ENCODE measurements at places on chromosomes 1 and 21.
A peak's percentile ranks its signal among the peaks of the same experiment; 100 is the strongest.

GRCh38 chr1:51014878-51015277, 44.8 kb downstream of the CDKN2C start:
- no peak for DNase-seq

GRCh38 chr1:153438599-153438998, 21.9 kb downstream of the S100A7 start:
- DNase-seq = no peak

GRCh38 chr1:153833171-153833570, 58.0 kb downstream of the SLC27A3 start:
- DNase-seq = no peak

GRCh38 chr1:149848340-149849110, 50.8 kb upstream of the BOLA1 start:
- DNase-seq = peak; percentile 9

DNA sequence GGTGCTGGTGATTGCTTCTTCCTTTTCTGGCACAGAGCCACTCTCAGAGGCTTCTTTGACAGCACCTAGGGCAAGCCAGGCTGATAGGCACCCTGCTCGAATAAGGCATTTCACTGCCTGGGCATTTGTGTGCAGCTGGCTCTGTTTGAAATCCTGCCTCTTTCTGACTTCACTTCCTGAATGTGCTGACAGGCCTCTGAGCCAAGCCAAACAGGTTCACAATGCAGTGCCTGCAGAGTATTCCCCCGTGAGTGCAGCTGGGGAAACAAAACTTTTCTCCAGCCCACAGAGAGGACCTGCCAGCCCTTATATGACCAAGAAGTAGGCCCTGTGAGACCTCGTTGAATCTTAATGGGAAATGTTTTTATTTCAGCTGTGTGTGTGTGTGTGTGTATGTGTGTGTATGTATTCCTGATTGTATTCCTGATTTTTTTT, 10.4 kb downstream of the JUN start:
- no peak for DNase-seq

GRCh38 chr1:93666613-93667384, 14.8 kb downstream of the BCAR3 start:
- no peak for DNase-seq

DNA sequence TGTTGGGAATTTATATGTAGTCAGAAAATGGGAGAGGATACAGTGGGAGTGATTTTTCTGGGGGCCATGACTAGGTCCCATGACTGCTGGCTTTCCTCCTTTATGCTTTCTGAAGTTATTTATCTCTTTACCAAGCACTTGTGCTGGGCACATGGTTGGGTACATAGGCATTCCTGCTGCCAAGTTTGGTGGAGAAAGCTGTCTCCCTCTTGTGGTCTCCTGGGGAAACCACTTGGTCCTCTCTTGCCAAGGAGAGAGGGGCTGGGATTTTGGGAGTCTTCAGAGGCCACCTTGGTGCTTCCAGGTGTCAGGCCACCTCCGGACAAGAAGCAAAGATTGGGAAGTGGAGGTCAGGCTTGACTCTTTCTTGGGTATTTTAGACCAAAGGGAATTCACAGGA, 120.2 kb upstream of the KCNE2 start:
- DNase-seq = peak; percentile 39

- no peak for DNase-seq
Measured at GRCh38 chr1:214066936-214067335, 79.2 kb downstream of the PROX1 start.

DNA sequence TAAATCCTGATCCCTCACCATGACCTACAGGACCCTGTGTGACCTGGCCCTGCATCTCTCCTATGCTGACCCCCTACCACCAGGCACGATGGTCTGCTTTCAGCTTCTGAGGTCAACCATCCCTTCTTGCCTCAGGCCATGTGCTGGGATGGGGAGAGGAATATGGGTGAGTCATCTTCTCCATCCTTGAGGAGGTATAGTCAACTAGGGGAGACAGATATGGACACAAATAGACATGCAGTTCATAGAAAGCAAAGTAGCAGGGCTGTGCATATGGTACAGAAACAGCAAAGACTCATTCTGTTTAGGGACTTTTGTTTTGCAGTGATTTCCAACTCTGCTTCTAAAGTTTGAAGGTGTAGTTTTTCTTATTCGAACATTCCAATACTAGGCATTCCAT, 250.8 kb upstream of the FGGY start:
- DNase-seq = no peak

DNA sequence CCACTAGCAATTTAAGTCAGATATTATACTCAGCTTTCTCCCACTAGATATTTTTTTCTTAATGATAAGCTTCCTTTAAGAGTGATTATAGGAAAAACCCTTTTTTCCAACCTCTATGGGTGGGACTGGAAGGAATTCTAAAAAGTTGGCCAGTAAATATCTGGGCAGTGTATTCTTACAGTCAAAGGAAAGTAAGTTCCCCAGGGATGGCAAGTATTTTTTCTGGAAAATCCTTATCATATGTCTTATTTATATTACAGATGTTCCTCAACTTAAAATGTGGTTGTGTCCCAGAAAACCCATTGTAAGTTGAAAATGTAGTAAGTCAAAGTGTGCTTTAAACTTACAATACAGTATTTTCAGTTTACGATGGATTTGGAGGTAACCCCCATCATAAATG, 29.2 kb downstream of the CMPK1 start:
- no peak for DNase-seq

DNA sequence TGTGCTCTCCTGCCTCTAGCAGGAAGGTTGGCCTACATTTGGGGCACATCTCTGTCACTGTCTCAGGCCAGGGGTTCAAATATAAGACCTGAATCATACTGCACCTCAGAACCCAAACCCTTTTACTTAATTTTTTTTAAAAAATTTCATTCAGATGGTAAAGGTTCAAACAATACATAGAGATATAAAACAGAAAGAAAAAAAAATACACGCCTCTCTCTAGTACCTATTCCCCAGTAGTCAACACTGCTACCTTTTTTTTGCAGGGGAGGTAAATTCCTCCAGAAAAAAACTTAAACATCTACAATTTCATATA, 32.9 kb downstream of the MAPKAPK2 start:
- no peak for DNase-seq

DNA sequence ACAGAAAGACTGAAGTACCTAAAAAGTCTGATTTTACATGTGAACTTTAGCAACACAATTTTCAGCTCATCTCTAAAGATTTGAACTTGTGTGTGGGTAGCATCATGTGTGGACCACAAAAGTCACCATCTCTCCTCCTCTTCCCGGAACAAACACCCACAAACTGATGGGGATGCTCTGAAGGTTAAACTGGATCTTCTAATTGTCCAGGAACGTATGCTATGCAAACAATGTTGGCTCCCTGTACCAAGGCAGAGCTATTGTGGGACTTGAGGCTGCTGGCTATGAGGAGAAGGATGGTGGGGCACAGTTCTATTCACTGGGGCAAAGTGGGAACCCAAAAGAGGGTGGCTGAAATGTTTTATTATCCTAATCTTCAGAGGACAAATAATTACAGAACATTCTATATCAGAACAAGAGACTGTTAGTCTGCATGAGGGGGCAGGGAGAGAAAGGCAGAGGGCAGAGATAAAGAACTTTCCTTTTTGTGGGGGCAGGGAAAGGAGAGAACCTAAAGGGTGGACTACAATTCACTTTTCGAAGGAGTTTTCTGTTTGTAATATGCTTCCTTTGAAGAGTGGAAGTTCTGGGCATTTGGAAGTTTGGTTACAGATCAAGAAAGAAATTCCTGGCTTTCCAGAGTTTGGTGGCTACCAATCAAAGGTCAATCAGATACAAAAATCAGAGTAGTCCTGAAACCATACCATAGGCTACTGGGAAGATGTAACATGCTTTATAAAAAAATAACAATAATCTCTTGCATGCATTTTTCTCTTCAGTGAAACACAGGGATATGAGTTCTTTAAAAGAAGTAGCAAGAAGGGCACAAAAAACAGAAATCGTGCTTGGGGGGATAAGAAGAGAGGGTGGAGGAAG, 62.9 kb downstream of the GADD45A start:
- DNase-seq = no peak

- no peak for DNase-seq
Measured at GRCh38 chr1:240128366-240128765, 36.7 kb downstream of the FMN2 start.

- no peak for DNase-seq
Measured at GRCh38 chr21:16532840-16533239, 803.1 kb downstream of the USP25 start.

GRCh38 chr1:6506210-6507036, 15.0 kb upstream of the PLEKHG5 start:
- no peak for DNase-seq

GRCh38 chr1:2194898-2195673, 514 bp upstream of the FAAP20 start:
- DNase-seq = peak; percentile 89

DNA sequence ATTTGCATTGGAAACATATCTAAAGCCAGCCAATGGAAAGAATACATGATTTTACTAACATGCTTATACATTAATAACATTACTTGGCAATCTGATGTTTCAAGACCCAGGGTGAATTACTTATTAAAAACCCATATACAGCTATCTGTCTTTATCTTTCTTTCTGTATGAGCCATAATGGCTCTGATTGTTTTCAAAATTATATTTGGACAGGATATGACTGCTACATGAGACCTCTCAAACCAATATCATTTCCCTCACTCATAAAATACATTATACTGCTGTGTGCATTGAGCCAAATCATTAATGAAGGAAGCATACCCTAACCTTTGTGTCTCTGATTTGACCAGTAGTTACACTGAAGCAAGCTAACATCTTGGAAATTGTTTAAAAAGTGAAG, 205.9 kb upstream of the DPYD start:
- no peak for DNase-seq

- DNase-seq = no peak
Measured at GRCh38 chr1:30420519-30421050, 302.8 kb downstream of the MATN1 start.

DNA sequence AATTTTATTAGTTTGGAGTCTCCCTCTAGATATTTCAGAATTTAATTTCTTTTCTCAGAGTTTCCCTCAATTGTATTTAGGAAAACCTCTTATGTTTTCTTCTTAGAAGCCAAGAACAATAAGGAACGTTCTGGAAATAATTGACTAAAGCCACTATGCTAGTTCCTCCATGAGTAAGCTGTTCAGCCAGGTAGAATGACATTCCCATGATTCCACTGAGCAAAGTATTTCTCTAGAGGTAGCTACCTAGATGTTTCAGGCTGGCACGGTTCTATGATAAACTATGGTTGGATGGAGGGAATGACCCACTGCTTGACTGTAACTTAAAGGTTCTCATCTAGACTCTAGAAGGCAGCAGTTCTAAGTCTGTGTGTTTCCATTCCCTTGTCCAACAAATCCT, 62.4 kb downstream of the CLDN17 start:
- DNase-seq = no peak

- no peak for DNase-seq
Measured at GRCh38 chr1:76066394-76066793, 8.2 kb upstream of the ST6GALNAC3 start.

GRCh38 chr1:5707566-5708345, 284.5 kb downstream of the NPHP4 start:
- no peak for DNase-seq

DNA sequence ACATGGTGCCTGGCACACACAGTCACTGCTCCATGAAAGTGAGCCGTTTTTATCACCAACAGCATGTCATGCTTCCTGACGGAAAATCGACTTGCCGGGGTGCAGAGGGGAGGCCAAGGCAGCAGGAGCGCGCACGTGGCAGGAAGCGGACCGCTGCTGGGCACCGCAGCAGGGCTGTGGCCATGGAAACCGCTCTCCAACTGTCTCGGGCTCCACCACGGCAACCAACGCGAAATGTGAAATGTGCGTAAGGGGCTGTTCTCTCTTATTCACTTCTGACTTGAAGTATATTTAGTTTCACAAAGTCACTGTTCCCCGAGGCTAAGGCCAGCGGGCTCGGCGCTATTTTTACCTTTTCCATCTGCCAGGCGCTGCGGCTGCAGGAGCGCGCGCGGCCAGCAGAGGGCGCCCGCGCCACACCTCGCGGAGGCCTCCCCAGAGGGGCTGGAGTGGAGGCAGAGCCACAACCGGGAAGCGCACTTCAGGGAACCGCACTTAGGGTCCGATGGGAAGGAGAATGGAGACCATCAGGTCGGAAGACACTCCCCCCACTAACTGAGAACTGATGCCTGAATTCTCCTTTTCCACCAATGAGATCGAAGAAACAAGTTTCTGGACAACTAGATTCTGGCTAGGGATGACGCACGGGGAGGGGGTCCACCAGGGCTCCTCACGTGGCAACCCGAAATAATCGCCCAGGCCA, 19.7 kb downstream of the RCC2 start:
- peak; percentile 68 for DNase-seq

- no peak for DNase-seq
Measured at GRCh38 chr1:232221802-232222499, 408.0 kb downstream of the SIPA1L2 start.

DNA sequence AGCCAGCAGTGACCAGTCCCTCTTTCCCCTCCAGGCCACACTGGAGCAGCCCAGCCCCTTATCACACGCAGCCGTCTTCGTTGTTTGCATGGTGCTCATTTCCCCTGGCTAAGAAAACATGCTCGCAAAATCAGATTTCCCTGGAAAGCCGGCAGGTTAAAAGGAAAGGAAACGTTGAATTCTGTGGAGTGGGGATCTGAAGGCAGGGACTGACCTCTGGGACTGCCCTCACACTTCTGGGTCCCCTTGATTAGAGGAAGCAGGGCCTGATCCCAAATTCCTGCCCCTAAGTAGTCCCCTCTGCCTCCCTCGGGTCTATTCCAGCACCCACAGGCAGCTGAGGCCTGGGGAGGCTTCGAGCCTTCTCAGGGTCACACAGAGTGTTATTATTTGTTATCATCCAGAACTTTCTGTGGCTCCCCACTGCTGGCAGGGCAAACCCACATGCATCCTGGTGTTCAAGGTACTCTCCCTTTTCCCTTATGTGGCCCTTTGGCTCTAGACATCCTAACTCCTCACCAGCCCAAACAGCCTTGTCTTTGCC, 125.2 kb upstream of the ZBTB40 start:
- DNase-seq = no peak

- no peak for DNase-seq
Measured at GRCh38 chr1:85320371-85321131, 44.1 kb upstream of the BCL10 start.

DNA sequence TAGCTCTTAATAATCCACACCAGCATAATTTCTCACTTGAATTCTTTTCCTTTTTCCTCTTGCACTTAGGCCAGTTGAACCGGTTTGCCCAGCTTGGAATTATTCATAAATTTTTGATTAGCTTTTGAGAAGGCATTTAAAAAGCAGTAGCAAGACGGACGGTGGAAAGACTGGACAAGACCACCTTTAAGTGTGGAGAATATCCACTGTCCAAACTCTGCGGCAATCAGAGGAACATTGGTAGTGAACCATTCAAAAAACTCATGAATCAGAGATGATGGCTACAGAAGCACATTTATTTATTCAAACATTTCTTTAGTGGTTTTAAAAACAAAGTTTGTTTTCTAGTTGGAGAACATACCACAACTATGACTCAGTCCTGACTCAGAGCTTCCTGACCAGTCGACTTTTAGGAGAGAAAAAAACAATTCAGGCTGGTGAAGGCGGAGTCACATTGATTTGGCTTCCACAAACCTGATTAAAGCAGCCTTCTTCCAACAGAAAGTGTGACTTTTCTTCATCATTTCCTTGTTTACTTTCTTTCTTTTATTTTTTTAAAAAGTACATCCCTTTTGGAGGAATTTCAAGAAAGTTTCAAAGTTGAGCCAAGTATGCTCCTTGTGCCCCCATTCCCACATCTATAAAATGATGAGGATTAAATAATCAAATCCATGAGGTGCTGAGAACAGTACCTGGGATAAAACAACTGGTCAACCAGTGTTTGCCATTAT, 128.8 kb downstream of the ADSS2 start:
- DNase-seq = peak; percentile 70

- DNase-seq = no peak
Measured at GRCh38 chr21:42829417-42829816, 49.9 kb downstream of the WDR4 start.

Measured in CD4-positive, alpha-beta T cell treated with Interleukin-21 for 1 hour (primary cell).